ENCODE measurements at places on chromosomes 5 and 9.

GRCh38 chr5:160547061-160547460, 125.4 kb downstream of the PTTG1 start:
- no peak for DNase-seq

DNA sequence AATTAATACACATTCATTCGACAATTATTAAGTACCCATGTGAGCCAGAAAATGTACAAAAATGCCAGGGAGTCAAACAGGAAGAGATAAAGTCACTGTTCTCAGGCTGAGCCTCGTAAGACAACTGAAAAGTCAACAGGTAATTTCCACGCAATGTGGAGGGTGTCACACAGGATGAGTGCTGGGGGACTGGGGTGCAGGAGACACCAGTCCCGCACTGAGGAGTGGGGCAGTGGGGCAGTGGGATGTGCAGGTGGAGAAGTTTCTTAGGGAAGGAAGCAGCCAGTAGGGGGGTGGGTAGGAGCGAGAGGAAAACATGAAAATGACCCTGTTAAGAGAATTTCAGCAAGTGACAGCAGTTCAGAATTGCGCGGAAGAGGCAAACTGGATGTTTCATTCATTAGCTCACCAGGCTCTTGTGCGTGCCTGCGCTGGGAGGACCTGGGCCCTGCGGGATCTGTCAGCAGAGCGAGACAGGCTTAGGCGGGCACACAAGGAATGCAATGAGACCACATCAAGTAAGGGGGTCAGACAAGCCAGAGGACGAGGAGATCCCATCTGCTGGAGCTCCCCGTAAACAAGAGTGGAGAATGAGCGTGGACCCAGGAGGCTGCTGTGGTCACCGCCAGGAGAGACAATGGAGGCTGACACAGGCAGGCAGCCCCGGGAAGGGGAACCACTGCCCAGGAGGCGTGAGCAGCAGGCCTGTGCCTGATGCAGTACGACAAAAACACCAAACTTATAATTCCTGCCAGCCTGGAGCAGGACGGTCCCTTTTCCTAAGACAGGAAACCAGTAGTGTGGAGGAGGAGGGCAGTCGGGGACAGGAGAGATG, 21.0 kb downstream of the CAMSAP1 start:
- DNase-seq: no peak

GRCh38 chr9:135848341-135849047, 58.9 kb downstream of the CAMSAP1 start:
- DNase-seq: no peak

GRCh38 chr9:99516657-99517049, 294.6 kb downstream of the SEC61B start:
- no peak for DNase-seq

DNA sequence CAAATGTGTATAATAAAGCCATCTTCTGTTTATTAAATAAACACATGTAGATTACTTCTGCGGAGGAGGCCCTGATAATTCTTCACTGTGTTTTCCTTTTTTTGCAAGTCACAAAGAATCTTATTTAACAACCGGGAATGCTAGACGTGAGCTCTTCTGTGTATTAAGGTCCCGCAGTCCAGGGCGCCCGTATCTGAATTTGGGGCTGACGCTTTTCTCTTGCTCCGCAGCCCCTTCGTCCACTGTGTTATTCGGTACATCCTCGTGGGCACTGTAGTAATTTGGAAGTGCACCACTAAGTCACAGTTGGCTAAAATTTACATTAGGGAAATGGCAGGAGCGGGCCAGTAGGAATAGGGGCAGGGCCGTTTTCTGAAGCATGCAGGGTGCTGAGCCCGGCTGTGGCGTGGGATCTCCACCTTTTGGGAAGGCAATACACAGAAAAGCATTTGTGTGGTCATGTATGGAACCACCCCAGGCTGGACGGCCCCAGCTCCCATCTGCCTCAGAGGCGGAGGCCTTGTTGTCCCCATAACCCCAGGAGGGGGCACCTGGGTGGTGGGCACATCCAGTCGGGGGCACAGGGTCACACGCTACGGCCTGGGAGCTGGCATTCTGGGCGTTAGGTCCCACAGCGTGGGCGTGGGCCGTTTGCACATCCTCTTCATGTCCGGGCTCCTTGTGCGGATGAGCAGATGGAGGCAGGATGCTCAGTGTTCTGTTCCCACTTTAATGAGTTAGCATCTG, 258.7 kb upstream of the IRX4 start:
- no peak for DNase-seq

DNA sequence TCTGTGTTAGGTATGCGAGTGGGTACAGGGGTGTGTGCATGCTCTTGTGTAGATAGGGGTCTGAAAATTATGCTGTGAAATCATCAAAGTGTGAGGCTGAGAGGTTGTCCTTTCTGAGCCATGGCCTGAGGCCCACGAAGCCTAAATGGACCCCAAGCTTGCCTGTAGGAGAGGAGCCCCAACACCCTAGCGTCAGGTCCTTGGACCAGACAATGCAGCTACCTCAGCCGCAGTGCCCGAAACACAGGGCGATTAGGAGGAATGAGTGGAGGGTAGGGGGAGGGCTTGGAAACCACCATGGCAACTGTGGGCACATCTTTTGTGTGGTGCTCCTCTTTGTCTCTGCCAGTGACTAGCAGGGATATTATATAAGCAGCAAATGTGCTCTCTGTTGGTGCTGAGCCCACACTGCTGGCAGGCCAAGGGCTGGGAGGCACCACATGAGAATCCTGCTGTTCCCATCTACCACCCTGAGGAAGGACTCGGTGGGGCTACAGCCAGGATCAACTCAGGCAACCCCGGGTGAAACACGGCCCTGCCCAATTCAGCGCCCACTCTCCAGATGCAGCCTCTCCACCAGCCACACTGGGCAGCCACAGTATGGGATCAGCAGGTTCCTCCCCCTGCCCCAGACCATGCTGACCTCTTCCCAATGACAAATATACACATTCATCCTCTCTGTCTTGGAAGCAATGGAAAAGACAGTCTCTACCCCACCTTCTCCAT, 84.6 kb upstream of the FSTL4 start:
- DNase-seq: no peak

- no peak for DNase-seq
These were observed 51.7 kb downstream of the IRF1 start for GRCh38 chr5:132438917-132439316.

GRCh38 chr9:27929841-27930240, 356.6 kb upstream of the C9orf72 start:
- no peak for DNase-seq

GRCh38 chr5:100694100-100694499, 158.9 kb downstream of the FAM174A start:
- DNase-seq: no peak

DNA sequence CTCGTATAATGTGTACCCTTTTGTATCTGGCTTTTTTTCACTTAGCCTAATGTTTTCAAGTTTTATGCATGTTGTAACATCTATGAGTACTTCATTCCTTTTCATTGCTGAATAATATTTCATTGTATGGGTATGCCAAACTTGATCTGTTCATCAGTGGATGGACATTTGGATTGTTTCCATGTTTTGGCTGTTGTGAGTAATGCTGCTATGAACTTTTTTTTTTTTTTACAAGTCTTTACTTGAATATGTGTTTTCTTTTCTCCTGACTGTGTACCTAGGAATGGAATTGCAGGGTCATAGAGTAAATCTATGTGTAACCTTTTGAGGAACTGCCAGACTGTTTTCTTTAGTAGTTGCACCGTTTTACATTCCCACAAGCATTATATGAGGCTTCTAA, 52.4 kb downstream of the MTREX start:
- no peak for DNase-seq

- no peak for DNase-seq
These were observed 29.9 kb downstream of the HMCN2 start for GRCh38 chr9:130295431-130295830.

GRCh38 chr5:77012601-77013000, 17.6 kb upstream of the AGGF1 start:
- DNase-seq: no peak

DNA sequence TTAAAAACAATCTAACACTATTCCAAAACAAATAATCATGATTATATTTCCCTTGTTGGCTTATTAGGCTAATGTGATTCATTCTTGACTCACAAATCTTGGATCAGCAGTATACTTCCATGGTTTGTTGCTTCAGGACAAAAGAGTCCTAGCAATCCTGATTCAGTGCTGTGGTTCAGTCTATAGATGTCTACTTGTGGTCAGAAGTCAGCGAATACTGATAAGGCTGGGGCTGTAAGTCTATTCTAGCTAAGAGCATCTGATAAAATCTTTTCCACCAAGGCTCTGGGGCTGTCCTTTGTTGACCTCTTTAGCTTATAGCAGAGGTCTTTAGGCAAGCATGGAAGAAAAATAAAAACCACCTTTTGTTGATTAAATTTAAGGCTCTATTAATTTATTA, 4.4 kb upstream of the SMIM3 start:
- no peak for DNase-seq

- no peak for DNase-seq
These were observed 1.4 kb downstream of the MZB1 start for GRCh38 chr5:139388198-139388821.

DNA sequence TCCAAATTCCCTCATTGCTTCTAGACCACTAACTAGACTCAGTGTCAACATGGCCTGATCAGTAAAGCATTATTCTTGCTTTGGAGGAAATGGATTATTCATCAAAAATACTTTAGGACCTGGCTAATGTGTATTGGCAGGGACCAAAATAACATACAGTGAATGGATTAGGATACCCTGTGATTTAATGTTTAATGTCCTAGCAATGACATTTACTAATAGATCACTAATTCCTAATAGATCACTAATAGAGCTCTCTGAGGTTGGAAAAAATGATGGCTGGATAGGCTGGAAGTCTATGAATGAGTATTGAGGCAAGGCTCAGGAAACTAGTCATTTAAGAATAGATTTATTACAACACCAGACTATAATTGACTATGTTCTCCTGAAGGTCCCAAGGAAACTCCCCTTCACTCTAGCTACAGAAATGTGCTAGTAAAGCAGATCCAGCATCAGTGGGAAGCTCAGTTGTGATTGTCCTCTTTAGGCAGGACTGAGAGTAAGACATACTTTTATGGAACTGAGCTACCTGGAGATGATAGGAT, 46.1 kb upstream of the CHSY3 start:
- no peak for DNase-seq

DNA sequence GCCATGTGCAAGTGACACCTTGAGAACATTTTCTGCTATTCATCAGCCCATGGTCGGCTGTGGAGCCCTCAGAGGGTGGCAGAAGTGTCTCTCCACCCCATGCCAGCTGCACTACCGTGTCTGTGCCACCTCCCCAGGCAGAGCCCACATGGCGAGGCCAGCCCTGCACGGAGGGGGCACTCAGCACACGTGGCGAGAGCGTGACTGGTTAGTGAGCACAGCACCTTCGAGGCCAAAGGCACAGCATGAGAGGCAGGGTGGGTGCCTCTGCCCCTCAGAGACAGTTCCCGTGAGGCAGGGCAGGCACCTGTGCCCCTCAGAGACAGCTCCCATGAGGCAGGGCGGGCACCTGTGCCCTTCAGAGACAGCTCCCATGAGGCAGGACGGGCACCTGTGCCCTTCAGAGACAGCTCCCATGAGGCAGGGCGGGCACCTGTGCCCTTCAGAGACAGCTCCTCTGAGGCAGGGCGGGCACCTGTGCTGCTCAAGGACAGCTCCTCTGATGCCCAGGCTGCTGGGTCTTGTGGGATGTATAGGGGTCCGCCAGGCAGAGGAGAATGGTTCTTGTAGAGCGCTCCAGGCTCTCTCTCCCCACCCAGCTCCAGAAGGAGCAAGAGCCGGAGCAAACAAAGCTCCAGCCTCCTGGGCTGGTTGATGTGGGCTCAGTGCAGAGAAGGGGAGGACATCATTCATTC, 179.8 kb upstream of the PPP1R26 start:
- no peak for DNase-seq

- no peak for DNase-seq
These were observed 607.9 kb upstream of the TLE4 start for GRCh38 chr9:78963911-78964310.

DNA sequence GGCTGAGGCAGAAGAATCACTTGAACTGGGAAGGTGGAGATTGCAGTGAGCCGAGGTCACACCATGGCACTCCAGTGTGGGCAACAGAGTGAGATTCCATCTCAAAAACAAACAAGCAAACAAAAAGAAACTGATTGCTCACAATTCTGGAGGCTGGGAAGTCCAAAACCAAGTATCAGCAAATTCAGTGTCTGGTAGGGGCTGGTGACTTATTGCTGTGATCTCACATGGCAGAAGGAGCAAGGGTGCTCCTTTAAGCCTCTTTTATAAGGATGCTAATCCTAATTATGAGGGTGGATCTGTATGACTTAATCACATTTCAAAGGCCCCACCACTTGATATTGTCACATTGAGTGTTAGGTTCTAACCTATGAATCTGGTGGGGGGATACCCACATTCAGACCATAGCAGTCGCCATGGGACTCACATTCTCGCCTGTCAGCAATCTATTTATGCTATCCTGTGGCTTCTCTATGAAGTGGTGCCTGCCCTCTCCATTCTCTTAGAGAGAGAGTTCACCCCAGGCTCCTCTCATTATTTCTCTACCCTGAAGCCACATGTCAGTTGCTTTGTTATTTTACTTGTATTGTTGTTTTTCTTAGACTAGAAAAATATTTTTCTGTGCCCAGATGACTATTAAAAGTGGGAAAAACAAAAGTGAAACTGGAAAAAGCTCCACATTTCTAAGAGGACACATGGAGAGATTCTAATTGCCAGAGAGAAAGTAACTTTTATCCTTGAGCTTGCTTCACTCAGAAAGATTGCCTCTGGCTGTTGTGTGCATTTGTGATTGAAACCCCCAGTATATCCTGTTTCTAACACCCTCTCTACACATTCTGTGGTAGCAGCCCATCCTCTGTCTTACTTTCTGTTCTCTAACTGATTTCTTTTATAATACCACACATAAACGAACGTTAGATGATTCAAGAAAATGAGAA, 18.8 kb upstream of the PRLR start:
- no peak for DNase-seq

GRCh38 chr5:173567548-173567947, 48.9 kb downstream of the BOD1 start:
- DNase-seq: no peak

- DNase-seq: no peak
These were observed 31.0 kb upstream of the TCF7 start for GRCh38 chr5:134083517-134083916.

- DNase-seq: no peak
These were observed 33.1 kb downstream of the FANCC start for GRCh38 chr9:95284162-95285080.

GRCh38 chr9:32350682-32351081, 33.8 kb upstream of the ACO1 start:
- no peak for DNase-seq

GRCh38 chr5:163821142-163821541, 315.7 kb downstream of the MAT2B start:
- no peak for DNase-seq

- DNase-seq: no peak
These were observed 172.6 kb downstream of the RAPGEF6 start for GRCh38 chr5:131462454-131462853.

DNA sequence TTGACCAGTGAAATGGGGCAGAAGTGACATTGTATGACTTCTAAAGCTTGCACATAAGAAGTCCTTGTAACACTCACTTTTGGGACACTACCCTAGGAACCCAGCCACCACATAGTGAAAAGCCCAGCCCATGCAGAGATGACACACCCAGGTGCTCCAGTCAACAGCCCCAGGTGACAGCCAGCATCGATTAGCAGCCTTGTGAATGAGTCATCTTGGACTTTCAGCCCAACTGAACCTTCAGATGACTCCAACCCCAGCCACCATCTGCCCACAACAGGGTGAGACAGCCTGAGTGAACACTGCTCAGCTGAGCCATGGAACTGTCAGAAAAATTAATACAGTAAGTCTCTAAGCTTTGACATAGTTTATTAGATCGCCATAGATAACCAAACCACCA, 458.6 kb downstream of the ZSWIM6 start:
- no peak for DNase-seq

Data from stimulated activated CD4-positive, alpha-beta T cell treated with anti-CD3 and anti-CD28 coated beads, Interleukin-1b, Interleukin-23, amount 100 ng/mL, for 4 hours (primary cell).